ENCODE measurements at places on chromosomes 4 and X.

DNA sequence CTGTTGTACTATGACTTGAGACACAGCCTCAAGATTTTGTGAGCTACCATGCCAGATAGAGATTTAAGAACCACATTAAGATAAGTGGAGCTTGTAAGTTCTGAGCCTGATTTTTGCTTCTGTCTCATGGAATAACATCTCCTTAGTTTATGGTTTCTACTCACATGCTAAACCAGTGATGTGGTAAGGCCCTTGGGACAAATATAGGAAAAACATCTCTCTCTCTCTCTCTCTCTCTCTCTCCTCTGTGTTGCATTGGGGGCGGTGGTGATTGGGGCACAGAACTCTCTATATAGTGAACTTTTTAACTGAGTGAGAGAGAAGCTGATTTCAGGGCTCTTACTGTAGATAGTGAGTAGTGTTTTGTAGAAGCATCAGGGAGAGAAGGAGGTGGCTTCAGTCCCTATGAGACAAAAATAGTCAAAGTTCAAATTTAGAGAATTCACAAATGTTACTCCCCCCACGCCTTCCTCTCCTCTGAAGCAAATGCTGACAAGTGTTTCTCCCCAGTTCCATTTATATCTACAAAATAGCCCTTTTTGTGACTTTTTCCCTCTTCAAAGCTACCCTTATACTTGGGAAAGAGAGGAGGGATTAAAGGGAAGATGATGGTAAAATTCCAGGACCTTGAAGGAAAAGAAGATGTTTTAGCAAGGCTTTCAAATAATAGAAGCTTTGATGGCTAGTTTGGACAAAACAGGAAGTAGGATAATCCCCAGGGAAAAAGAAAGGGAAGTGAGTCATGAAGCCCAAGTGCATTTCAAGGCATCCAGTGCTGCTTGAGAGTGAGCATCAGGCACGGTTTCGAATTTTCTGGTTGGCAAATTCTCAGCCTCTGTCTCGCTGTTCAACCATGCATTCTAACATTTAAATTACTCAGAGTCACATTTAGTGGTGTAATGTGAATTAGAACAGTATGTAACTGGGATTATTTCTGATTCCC, 134.3 kb upstream of the AP1S2 start:
- DNase-seq = peak; percentile 0

- DNase-seq = no peak
Measured at GRCh38 chr4:20326460-20326859, 74.8 kb downstream of the SLIT2 start.

GRCh38 chr4:96352051-96352517, 512.2 kb downstream of the PDHA2 start:
- no peak for DNase-seq

GRCh38 chr4:143089291-143089690, 95.4 kb upstream of the USP38 start:
- DNase-seq = no peak

DNA sequence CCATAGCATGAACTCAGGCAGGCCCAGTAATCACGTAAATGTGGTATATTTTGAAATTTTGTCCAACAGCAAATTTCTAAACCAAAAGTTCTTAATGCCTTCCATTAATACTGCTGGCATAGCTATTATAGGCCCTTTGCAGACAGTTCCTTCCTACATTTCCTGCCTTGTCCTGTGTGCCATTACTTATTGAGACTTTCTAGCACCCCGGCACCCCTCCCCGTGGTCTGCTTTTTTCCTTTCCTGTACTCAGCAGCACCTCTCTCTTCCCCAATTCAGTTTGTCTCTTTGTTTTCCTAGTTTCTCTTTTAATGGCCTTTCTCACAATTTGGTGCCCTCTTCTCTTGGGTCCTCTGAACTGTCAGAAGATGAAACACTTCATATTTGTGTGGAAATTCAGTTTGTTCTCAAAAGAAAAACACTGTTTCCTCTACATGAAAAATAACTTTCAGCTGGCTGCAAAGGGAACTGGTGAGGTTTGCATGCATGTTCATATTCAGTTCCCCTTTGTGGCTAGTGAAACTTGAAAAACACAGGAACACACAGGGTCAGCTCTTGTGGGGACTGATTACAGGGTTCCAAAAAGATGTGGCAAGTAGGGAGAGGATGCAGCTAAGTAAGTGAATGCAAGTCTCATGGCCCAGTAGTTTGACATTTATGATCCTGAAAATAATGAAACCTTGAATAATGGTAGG, 17.1 kb downstream of the GPR34 start:
- DNase-seq = no peak

- no peak for DNase-seq
Measured at GRCh38 chr4:124480061-124480460, 232.5 kb downstream of the ANKRD50 start.

DNA sequence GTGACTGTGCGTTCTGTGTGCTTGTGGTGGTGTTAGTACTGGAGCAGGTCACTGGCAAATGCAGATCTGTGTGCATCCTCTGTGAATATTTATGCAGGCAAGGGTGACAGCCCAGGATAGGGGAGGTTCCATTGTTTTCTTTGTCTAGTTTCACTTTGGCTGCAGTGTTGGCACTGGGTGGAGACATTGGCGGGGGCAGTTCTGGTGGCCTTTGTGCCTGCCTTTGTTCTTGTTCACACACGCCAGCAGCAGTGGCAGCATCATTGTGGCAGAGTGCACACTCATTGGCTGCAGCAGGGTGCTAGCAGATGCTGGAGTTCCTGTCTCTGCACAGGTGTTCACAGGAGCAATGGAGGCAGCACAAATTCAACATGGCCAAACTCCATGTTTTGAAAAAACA, 495.3 kb downstream of the UBE2NL start:
- no peak for DNase-seq

GRCh38 chr4:113350576-113350975, 301.1 kb downstream of the ANK2 start:
- no peak for DNase-seq

- DNase-seq = no peak
Measured at GRCh38 chr4:183478926-183479325, 25.9 kb upstream of the ING2 start.

- DNase-seq = no peak
Measured at GRCh38 chr4:88335092-88335665, 43.5 kb upstream of the HERC6 start.

DNA sequence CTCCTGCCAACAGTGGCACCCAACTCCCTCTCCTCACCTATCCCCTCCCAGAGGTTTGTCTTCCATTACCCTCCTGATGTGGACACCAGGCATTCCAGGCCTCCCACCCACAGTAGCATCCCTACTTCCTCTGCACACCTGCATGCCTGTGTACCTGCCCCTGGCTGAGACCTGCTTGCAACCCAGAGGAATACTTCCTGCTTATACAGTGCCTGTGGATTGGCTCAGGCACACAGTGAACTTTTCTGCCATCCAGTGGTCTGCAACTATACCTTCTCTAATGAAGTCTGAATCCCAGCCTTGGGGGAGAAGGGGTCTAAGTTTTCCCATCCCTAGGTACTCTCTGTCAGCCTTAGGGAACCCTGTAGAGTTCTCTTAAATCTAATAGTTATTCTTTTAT, 169.9 kb downstream of the IQCM start:
- no peak for DNase-seq

- peak; percentile 33 for DNase-seq
Measured at GRCh38 chrX:68146054-68146453, 287.2 kb downstream of the OPHN1 start.

- DNase-seq = no peak
Measured at GRCh38 chr4:57039345-57039744, 60.6 kb downstream of the POLR2B start.

DNA sequence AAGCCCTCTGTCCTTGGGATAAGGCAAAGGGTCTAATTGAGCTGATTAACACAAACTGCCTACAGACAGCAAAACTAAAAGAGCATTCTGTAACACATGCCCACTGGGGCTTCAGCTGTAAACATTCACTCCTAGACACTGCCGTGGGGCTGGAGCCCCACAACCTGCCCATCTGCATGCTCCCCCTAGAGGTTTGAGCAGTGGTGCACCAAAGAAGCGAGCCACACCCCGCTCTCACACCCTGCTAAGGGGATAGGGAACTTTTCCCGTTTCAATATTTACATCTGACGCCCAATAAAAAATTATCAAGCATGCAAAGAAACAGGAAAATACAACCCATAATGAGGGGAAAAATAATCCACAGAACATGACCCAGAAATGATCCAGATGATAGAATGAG, 46.9 kb upstream of the HSD17B10 start:
- no peak for DNase-seq
